ENCODE measurements at places on chromosomes 3 and 15.

DNA sequence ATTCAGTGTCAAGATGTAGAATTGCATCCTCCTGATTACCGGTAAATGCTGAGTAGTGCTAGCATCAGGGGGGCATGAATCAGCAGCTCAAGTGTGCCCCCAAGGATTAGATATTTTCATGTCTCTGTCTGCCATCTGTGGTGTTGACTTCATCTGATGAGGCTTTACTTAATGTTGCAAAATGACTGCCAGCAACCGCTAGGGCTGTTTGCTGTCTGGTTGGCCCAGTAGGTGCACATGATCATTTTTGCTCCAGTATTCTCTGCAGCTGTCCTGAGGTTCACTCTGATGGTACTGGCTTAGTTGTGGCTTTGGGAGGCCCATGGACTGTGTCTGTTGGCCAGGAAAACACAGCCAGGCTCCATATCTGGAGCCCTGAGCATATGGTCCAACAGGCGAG lies 316.4 kb downstream of the SOX2 start:
- DNase-seq, result no peak

- no peak for DNase-seq
Observed at GRCh38 chr3:61352306-61352705, 101.1 kb upstream of the FHIT start.

DNA sequence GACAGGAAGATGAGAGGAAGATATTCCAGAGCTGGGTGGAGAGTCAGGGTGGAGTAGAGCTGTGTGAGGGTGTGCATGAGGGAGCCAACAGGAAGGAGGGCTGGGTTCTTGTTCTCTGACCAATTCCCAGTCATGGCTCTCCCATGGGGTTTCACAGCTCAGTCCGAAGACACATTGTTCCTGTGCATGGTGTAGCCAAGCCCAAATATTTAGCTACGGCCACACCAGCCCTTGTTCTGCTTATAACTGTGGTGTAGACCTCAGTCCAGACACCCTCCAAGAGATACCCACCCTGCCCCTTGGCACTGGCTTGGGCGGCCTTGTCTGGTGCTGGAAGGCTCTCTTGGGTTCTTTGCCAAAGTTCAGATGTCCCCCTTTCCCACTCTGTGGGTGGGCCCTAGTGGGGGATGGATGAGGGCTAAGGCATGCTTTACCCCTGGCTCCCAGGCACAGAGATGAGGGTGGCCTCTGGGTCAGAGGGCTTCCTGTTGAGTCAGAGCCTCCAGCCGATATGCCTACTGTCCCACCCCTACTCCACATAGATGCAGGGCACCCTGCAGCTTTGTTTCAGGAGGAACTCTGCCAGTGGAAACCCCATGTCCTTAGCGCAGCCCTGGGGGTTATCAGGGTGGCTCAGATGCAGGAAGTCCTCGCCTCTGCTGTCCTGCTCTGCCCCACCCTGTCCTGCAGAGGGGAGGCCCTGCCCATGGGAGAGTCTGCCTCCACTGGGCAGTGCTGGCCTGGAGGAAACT lies 271.2 kb upstream of the CTDSPL start:
- DNase-seq, result no peak

DNA sequence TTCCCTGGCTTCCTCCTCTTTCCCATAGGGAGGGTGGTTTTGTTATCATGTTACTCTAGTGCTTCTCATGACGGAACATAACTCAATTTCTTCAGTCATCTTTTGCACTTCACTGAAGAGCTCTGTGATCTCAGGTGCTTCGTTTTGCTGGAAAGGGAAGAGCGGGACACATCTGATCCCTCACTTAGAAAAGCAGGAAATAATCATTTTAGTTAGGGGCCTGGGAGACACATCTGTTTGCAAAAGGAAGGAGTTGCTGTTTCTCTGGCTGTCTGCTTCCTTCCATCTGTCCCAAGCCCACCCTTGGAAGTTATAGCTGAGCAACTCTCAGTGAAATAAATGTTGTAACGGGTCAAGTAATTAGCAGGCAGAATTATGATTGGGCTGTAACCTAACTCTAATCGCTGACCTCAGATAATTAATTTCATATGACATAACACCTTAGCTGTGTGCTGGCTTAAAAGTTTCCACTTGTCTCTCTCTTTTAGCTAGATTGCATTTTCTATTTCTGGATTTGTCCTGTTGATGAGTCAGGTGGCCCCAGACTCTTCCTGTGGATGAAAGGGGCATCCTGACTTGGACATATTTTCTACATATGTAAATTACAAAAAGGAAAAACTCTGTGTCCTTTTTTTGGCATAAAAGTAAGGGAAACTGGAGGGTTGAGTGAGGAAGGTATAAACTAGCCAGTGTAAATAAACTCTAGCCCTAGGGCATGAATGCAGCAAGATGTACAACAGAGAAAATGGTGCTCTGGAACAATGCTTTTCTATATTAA lies 11.0 kb upstream of the FILIP1L start:
- DNase-seq, result no peak

DNA sequence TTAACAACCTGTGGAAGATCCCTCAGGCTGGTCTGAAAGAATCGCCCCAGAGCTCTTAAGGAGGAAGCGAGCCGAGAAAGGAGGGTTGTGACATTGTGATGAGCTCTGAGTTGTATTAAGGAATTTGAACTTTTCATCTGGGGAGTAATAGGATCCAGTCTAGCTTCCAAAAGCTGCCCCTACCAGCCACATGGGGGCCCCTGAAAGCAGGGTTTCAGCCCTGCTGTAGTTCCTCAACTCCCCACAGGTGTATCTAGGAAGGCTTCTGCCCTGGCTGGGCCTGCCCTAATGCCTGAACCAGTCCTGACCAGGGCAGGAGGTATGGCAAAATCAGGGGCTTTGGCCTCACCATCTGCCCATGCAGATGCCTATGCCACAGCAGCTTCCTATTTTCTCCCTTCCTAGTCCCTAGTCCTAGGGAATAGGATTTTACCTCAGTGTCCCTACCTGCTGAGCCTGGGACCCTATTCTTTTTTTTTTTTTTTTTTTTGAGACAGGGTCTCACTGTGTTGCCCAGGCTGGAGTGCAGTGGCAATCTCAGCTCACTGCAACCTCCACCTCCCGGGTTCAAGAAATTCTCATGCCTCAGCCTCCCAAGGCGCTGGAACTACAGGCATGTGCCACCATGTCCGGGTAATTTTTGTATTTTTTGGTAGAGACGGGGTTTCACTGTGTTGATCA lies 5.0 kb upstream of the AP3S2 start:
- no peak for DNase-seq

- DNase-seq, result no peak
Observed at GRCh38 chr3:86594838-86595237, 396.1 kb downstream of the VGLL3 start.

DNA sequence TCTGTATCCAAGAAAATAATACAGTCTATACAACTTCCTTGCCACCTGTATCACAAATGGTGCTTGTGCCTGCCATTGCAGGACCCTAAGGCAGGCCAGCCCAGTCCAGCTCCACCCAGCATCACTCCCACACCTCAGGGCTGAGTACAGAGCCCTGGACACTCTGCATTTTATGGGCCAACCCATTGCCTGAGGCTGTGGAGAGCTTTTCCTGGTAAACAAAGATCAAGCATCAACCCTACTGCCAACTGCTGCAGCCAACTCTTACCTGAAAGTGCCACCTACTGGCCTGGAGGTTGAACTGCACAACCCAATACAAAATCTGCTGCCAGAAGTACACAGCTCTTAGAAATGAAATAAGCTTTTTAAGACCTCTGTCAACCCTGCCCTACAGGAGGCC lies 1082.2 kb downstream of the NAALADL2 start:
- no peak for DNase-seq

Measured in amniotic stem cell (primary cell).